CD4-positive, alpha-beta T cell treated with Interleukin-6 for 4 hours (primary cell): ENCODE measurements at places on chromosomes 1 and 21.

GRCh38 chr1:51600529-51600928 is 16.4 kb upstream of the OSBPL9 start:
- no peak for DNase-seq

DNA sequence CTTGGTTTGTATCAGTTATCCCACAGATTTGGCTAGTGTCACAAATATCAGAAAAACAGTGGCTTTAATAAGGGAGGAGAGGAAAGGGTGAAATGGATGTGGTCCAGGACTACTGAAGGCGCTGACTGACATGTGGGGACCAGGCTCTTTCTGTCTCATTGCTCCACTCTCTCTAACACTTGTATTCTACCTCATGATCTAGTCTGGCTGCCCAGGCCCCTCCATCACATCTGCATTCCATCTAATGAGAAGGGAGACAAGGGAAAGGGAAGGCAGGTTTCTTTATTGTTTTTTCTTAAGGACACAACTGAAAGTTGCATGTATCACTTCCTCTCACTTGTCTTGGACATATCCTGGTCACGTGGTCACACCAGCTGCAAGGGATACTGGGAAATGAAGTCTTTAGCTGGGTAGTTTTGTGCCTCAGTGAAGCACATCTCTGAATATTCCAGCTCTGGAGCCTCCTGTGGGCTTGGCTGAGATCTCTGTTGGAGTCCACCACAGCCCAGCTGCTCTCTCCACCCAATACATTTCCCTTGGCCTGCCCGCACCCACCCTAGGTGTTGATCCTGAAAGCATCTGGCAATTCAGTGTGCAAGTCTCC is 42.0 kb upstream of the PADI2 start:
- no peak for DNase-seq

GRCh38 chr1:1069711-1070676 is 4.1 kb downstream of the RNF223 start:
- peak; percentile 7 for DNase-seq

GRCh38 chr1:84073266-84073665 is 70.8 kb upstream of the PRKACB start:
- DNase-seq: no peak

DNA sequence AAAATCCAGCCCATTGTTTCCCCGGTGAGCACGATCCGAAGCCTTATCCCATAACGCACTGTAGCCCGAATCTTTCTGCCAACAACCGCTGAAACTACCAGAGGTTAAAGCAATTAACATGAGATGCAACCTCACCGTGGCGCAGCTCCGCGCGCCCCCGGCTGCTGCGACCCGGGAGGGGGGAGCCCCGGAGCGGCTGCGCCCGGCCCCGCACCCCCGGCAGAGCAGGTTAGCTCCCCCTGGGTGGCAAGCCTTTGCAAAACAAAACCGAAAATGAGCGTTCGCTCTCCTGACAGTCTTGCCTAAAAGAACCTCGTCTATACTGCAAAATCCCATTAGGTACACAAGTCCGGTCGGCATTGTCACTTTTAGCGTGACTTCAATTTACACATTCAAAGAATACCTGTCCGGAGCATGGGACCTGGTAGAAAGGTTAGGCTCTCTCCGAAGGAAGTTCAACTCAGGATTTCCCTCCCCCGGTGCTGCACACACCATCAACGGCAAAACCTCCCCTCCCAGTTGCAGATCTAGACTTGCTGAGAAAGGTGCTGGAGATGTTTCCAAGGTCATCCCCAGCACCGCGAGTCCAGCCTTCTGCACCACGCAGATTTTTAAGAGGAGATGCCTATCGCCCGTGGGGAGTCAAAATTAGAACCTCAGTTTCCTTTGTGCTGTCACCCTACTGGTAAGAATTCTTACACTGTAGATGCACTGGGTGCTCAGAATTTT is 107.5 kb downstream of the ZNF281 start:
- DNase-seq: peak; percentile 75

DNA sequence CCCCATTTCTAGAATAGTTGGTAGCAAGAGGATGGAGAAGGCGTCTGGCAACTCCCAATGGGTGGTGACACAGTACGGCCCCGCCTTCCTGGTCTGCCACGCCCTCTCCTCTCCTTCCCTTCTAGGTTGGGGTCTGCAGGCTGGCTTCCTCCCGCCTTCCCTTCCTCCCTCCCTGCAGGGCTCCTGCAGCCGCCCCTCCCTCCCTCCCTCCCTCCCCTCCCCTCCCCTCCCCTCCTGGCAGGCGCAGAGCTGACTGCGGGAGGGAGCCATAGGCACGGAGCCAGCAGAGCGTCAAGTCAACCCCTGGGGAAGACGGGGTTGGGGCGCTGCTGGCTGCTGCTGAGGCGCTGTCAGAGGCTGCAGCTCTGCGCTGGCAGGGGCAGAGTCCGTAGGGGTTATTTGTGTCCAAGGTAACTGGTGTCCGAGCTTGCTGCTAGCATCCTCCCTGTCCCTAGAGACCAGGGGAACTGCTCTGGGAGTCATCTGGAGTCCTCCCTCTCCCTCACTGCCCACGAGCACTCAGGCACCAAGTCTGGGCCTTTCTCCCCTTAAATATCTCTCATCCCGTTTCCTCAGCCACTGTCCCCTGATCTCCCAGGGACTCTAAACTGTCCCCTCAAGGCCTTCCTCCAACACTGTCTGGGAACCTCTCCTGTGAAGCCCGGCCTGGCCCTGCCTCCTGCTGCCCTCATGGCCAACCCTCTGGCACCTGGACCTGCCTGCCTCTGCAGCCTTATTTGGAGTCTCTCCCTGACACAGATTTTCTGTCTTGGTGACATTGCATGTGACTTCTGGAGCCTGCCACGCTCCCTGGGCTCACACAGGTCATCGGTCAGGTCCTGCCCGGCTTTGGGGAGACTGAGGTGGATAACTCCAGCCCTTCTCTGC is 57.4 kb upstream of the ACOT11 start:
- peak; percentile 52 for DNase-seq

DNA sequence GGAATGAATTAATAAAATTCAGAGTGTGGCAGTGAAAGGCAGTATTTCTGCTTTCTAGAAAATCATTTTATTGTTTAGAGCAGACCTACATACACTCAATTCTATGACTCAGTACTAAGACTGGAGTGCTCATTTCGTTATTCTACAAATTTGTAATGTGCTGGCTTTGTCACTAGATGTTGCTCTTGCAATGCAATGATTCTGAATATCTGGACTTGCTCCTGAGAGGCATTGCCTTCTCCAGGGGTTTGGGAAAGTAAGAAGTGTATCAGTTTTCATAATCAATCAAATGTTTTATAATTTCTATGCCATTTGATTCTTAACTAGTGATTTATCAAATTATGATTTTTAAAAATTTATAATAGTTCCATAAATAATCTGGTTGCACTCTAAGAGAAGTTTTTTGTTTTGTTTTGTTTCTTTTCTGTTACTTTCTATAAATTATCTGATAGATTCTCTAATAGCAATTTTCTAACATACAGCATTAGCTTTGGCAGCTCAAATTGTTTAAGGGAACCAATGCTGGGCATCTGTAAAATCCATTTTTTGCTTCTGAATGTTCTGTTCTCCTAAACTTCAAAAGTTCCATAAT is 280.5 kb upstream of the SGIP1 start:
- peak; percentile 23 for DNase-seq

DNA sequence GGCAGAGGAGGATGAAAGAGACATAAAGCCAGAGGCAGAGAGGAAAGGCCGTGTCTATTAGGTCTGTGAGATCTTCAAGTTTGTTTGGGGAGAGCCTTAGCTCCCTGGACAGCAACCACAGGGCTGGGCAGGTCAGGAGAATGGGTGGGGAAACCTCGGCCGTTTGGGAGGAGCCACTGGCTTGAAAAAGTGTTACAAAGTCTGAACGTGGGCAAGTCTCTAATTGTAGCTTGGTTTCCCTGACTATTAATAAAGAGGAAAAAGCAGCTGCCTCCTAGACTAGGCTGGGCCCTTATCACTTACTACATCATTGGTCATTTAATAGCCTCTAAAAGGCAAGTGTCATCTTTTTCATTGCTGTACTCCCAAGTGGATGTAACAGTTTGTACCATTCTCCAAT is at the start of gene CCDC17:
Gene CCDC17 (minus strand): TSS at position 83 of the 400 bp plus-strand sequence. CDS start 145 bp downstream, outside the sequence.
- DNase-seq: no peak

DNA sequence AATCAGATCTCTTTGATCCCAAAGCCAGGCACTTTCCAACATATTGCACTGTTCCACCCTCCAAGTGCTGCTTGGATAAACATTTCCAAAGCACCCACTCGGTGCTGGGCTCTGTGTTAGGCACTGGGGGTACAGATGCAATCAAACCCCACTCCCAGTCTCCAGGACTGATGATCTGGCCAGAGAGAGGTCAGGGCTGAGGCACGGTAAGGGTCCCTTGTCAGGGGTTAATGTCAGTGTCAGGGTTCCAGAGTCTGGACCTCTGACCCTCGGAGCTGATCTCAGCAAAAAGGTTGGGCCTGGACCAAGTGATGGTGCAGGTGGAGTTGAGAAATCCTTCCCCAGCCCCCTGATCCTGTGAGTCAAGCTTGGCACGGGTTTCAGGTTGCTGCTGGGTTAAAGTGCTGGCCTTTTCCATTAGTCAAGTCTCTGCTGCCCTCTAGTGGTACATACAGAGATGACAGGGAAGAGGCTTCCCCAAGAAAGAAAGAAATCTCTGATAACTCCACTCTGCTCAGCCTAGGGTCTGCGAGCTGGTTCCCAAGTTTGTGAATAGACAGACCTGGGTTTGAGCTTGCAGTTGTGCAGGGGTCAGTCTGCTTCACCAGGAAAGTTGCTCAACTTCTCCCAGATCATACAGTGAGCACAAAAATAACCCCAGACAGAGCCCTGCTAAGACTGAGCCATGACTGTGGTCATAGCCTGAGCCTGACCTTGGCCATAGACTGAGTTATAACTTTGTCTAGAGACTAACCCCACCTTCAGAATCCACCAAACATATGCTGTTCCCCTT is 74.6 kb downstream of the DMRTA2 start:
- DNase-seq: peak; percentile 26

- DNase-seq: no peak
Observed at GRCh38 chr1:106178791-106179190, 877.7 kb upstream of the PRMT6 start.

- DNase-seq: no peak
Observed at GRCh38 chr21:40379881-40380810, 466.8 kb downstream of the DSCAM start.

DNA sequence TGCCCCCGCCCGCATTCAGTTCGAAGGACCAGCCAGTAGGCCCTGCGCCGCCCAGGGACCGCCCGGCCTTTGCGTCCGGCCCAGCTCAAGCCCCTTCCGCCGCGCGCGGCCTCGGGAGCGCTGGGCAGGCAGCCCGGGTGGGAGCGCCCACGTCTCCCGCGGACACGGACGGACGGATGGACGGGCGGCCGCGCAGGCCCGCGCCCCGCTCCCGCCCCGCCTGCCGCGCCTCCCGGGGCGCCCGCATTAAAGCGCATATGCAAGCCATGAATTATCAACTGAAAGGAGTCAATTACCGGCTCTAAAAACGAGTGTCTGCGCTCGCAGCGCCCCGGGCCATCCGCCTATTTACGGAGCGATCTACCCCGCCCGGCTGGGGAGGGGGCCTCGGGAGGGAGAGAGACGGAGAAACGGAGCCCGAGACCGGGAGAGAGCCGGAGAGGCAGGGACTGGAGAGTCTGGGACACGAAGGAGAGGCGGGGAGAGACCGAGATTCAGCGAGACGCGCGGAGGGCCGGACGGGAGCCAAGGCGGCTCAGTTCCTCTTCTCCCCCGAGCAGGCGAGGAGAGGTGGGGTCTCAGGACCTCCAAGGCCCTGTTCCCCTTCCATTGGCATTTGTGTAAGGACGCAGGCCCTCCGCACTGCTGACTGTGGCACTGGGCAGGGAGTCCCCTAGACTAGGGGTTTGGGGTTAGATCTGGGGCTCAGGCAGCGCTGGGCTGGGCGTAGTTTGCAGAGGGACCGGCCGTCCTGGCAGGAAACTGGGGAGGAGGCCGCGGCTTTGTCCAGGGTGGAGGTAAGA is 41.3 kb upstream of the DMBX1 start:
- DNase-seq: no peak

GRCh38 chr21:35994613-35995012 is 65.7 kb downstream of the SETD4 start:
- no peak for DNase-seq

- DNase-seq: no peak
Observed at GRCh38 chr1:169250022-169250421, 117.6 kb downstream of the NME7 start.

DNA sequence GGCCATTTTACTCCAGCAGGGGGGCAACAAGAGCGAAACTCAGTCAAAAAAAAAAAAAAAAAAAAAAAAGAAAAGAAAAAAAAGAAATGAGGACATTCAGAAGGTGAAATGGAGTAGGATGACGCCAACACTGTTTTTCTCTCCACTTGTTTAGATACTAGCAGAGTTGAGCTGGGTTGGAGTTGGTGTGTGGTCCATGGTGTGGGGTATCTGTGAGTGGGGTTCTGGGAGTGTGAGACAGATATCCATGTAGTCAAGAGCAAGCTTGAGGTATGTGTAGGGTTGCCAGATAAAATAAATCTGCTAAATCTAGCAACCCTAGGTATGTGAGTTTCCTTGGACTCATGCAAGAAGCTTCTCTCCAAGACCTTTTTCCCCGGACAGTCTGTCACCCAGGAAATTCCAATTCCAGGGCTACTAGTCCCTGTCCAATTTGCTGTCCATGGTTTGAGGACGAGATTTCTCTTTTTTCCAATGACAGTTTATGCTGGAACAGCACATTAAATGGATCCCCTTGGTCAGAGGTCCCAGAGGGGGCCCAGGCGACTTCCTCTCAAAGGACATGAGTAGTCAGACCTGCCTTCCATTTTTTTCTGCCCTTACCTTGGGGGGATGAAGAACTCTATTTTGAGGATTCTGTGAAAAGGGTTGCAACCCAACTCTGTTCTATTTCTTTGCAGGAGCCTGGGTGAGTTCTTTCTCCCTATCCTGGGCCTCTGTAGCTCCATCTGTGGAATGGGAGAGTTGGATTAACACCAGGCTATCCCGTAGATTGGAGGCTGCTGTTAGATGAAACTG is 2.1 kb upstream of the FOXD2 start:
- DNase-seq: no peak

- DNase-seq: no peak
Observed at GRCh38 chr1:114490274-114490693, 20.7 kb downstream of the TRIM33 start.

DNA sequence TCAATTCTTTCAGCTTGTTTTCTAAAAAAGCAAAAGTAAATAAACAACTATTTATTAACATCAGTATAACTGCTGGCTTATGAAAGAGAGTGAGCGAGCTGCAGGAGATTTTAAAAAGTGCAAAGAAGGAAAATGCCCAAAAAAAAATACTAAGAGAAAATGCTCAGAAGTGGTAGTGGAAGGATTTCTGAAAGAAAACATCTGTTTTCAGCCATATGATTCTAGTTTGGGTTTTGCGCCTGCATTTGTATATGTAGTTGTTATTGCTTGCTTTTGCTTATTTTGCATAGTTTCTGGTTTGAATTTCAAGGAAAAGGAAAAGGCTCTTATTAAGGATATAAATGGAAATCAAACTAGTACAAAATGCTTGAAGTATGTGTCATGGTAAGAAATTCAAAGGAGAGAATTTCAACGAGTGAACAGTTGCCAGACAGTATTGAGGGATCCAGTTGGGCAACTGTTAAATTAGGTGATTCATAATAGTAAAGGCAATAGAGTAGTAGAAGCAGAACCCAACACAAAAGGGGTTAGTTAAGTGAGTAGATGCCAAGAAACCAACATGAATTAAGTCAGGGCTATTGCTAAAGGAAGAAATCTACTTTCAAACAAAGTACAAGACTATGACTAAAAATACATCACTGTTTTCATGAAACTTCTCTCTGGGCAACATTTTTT is 1.2 kb downstream of the GBP5 start:
- DNase-seq: no peak
